Heart right ventricle (tissue), 16 donors: ENCODE measurements at places on chromosomes 7 and 10. TPM values are rescaled to one million over a fixed set of nuclear protein-coding genes. Genes with fewer than 3 reads are reported as not detected.

DNA sequence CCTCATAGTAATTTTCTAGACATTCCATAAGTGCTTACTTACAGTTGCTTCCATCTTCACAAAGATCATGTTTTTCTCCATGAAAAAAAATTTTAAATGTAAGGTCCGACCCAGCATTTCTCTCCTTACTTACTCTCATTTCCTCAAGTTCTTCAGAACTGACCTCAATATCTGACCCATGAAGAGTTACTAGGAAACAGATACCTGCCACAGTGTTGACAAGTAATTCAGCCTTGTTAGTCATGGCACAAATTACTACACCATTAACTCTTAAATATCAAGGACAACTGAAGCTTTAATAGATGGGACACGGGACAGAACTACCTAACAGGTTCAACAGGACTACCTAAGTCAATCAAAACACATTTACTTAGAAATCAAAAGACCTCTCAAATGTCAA, 316.2 kb downstream of the POM121L12 start:
- no peak for DNase-seq

- no peak for DNase-seq
These were observed 82.6 kb downstream of the KCNMA1 start for GRCh38 chr10:77554996-77555397.

- no peak for DNase-seq
These were observed 104.2 kb upstream of the EEPD1 start for GRCh38 chr7:36048902-36049240.

DNA sequence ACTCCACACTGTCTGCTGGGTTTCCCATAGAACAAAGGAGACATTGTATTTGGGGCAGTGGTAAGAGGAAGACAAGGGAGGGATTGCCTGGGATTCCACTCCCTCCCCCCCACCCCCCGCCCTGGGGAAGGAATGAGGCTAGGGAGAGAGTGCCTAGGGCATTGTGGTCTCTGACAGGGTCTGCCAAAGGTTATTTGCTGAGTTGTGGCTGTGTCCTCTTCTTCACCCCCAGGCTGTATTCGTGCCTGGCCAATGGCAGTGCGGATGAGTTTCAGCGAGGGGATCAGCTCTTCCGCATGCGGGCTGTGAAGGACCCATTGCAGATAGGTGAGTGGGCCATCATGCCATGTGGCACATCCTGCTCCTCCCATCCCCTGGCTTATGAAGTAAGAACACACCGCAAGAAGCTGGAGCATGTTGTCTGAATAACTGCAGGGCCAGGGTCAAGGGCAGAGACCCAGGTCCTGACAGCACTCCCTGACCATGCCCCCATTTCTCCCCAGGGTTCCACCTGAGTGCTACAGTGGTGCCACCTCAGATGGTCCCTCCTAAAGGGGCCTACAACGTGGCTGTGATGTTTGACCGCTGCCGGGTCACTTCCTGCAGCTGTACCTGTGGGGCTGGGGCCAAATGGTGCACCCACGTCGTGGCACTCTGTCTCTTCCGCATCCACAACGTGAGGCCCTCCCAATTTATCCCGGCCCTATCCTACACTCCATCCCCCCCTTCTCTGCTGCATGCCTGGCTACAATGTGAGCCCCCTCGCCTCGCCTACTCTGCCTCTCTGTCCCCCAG, 3.7 kb downstream of the ZSWIM8 start:
- no peak for DNase-seq

GRCh38 chr7:116918704-116919103, 34.6 kb upstream of the ST7 start:
- no peak for DNase-seq

GRCh38 chr7:99344061-99344647, 18.5 kb downstream of the ARPC1A start:
- no peak for DNase-seq

GRCh38 chr10:30747633-30748032, 118.1 kb upstream of the LYZL2 start:
- no peak for DNase-seq

DNA sequence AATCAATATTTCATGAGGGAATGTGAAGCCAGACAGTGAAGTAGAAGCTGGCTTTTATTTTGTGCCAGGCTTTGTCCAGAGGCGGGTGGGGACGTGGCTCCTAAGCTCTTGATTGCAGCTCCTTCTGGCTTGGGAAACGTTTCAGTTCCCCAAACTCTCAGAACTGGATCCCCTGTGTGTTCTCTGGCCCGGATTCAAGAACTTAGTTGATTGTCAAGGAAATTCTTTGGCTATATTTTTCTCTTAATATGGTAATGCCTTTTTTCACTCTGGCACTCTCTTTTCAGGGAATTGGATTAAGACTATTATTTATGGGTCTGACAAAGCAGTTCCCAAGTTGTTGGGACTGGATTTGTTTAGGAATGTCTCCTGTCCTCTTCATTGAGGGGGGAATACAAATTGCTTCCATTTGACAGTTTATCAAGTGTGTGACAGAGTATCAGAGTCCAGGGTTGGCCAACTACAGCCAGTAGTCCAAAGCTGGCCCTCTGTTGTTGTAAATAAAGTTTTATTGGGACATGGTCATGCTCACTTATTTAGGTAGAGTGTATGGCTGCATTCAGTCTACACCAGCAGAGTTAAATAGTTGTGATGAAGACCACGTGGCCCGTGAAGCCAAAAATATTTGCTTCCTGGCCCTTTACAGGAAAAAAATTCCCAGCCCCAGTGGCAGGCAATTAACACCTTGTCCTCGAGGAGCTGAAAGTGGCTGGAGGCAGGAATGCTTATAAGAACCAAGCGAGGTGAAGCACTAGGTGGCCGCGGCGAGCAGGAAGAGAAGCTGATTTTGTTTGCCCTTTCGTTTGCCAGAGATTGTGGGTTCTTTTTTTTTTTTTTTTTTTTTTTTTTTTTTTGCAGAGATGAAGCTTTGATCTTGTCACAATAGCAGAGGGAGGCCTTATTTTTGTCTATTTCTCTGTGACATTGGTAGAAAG, 34.3 kb downstream of the HTRA1 start:
- DNase-seq, result no peak

GRCh38 chr10:99573790-99574189, 41.0 kb downstream of the NKX2-3 start:
- no peak for DNase-seq

Gene PCGF5
- 62.8 TPM for polyA plus RNA-seq

Gene SGMS1
- 7.3 TPM for polyA plus RNA-seq

Gene LRRD1
- polyA plus RNA-seq, result not detected

Gene DNA2
- polyA plus RNA-seq, result 3.4 TPM

Gene ZNF736
- polyA plus RNA-seq, result 6.4 TPM

Gene OPN1SW
- polyA plus RNA-seq, result not detected

Gene CLDN3
- not detected for polyA plus RNA-seq

Gene LRMDA
- polyA plus RNA-seq, result 4.0 TPM

Gene LRRC18
- not detected for polyA plus RNA-seq

Gene FAM24B
- polyA plus RNA-seq, result 1.7 TPM

Gene MBL2
- not detected for polyA plus RNA-seq

Gene AKR1C3
- 23.2 TPM for polyA plus RNA-seq

Gene ARMC3
- not detected for polyA plus RNA-seq

Gene SYT15
- polyA plus RNA-seq, result 3.7 TPM

Gene FAM237B
- polyA plus RNA-seq, result not detected
